ENCODE measurements at places on chromosomes 2 and 18.

DNA sequence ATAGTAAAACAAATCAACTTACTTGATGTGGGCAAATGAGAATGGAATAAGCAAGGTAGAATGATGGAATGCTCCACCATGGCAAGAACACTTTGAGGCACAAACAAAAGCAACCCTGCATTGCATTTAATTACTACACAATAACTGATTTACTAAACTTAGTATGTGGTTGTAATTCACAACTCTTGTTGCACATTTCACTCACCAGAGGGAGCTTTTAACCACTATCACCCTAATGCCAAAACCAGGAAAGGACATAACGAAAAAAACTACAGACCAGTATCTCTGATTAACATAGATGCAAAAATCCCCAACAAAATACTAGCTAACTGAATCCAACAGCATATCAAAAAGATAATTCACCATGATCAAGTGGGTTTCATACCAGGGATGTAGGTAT lies 659.8 kb downstream of the CPS1 start:
- DNase-seq = peak; percentile 15

- peak; percentile 19 for DNase-seq
Measured at GRCh38 chr2:227406177-227407031, 18.7 kb upstream of the SCYGR1 start.

DNA sequence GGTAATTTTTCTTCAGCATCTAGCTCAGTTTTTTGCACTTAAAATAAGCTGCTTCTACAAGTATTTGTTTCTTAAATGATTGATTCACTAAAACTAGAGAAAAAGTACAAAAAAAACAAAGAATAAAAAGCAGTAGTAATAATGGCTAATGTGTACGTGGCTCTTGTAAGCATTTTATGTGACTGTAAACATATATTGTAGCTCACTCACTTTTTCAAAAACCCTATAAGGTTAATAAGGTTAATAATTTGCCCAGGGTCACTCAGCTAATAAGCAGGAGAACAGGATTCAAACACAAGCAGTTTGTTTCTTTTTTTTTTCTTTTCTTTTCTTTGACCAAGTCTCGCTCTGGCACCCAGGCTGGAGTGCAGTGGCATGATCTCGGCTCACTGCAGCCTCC lies 67.5 kb downstream of the RMDN2 start:
- no peak for DNase-seq

DNA sequence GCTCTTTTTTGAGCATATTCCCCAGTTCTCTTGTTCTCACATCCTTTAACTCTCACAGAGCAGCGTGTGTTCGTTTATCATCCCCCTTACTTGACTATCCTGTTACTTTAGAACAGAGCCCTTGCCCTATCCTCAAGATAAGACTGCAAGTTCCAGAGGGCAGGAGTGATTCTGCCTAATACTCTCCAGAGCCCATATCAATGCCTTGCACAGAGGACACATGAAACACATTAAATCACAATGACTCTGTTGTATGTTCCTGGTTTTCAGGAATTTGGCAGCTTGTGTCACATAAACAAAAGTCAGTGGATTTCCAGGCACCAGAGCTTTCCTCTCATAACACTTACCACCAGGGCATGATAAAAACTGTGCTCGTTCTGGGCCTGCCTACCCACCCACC lies 156.7 kb downstream of the RNF144A start:
- DNase-seq = no peak

- no peak for DNase-seq
Measured at GRCh38 chr2:4588606-4589005, 885.2 kb downstream of the DCDC2C start.
